ENCODE measurements at places on chromosomes 2 and 18. TPM values are rescaled to one million over a fixed set of nuclear protein-coding genes. Genes with fewer than 3 reads are reported as not detected.
A peak's percentile ranks its signal among the peaks of the same experiment; 100 is the strongest.

Gene EN1
- total RNA-seq, result not detected

Gene KCMF1
- total RNA-seq, result 95.9 TPM

Gene PRKAG3
- total RNA-seq, result not detected

Gene SLC23A3
- total RNA-seq, result 1.0 TPM

DNA sequence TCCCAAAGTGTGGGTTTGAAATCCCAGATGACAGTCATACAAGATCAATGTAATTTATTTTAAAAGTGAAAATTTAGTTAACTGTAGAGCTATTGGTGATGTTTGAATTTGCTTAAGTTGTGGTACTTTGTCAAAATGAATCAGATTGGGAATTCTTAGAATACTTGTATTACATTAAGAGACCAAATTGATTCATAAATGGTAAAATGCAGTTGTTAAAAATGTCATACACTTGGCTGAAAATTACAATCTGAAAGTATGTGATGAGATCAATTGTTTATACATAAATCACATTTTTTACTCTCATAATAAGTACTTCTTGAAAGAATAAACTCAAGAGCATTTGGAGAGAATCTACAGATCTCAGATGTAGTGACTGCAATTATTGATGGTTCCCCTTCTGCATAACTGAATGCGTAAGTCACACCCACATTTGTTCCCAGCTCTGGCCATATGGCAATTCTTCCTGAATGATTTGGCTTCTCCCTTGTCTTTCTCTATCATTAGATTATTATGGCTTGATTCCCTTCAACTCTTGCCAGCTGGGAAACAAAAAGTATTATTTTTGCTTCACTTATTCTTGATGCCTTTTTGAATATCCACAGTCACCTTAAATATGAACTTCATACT lies 558.5 kb downstream of the CPS1 start:
- DNase-seq, result no peak

- peak; percentile 20 for DNase-seq
Measured at GRCh38 chr2:145841973-145842372, 1322.1 kb upstream of the ZEB2 start.

DNA sequence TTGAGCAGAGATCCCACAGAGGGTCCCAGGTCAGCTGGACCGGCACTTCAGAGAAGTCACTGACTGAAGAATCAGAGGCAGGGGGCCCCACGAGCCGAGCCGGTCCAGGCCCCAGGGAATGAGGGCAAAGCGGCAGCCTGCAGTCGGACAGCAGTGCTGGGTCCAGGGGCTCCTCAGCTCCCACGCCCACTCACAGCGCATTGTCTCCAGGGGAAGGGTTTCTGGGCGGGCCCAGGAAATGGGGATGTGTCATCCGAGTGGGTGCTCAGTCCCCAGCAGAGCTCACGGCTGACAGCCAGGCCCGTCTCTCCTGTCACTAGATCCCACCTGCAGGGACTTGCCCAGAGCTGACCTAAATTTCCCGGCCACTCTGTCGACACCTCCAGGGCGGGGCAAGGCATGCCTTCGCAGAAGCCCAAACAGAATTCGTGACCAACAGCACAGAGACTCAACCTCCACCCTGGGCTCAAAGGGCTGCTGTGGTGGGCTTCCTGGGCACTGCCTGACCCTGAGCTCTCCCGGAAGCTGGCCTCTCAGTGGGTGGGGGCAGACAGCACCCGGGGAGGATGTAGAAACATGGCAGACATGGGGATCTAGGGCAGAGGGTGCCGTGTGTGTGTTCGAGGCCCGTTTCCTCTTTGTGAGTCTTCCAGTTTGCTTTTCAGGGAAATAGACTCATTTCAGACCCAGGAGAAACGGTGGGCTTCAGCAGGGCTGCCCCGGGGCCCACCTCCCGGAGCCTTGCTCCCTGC lies 42.1 kb upstream of the TAF1B start:
- DNase-seq, result no peak

- no peak for DNase-seq
Measured at GRCh38 chr2:9950521-9951271, 797 bp upstream of the GRHL1 start.

DNA sequence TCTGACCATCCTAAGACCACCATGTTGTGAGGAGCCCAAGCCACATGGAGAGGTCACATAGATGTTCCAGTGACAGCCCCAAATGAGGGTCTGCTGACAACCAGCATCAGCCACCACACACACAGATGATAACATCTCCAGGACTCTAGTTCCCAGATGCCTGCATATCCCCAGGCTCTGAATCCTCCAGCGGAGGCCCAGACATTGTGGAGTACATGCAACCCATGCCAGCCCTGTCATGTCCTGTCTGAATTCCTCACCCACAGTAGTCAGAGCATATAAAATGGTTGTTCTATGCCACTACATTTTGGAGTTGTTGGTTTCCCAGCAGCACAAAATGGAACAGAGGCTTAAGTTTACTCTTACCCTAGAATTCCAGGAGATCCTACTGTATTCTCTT lies 122.0 kb upstream of the SLC35G4 start:
- DNase-seq, result no peak

DNA sequence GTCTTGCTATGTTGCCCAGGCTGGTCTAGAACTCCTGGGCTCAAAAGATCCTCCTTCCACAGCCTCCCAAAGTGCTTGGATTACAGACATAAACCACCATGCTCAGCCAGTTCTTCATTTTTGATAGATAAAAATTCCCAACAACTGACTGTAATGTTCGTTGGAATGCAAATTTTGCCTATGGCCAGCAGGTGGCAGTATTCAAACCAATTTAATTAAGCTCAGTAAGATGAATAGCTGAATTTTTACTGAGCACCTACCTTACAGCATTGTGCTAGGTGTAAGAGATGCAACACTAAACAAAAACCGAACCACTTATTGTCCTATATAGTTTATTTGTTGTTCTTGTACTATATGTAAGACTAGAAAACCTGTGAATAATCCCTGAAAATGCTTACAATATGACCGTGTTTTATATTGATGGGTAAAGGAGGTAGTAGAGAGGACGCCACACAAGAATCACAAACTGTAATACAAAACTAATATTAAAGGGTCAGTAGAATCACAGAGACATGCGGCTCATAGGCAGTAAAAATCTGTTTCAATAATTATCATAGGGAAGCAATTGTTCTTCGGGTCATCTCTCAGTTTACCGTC lies 8.2 kb upstream of the TMEM182 start:
- DNase-seq, result peak; percentile 67

- no peak for DNase-seq
Measured at GRCh38 chr2:217922101-217923006, 80.4 kb downstream of the TNS1 start.

GRCh38 chr18:75247611-75248421 lies 37.2 kb downstream of the TSHZ1 start:
- peak; percentile 51 for DNase-seq

- no peak for DNase-seq
Measured at GRCh38 chr2:164890544-164890943, 48.9 kb upstream of the COBLL1 start.
